ENCODE measurements at places on chromosomes 3 and 15.

GRCh38 chr3:144181062-144181461 is 209.4 kb downstream of the DIPK2A start:
- no peaks in the 10 kb centered on the region for H3K27me3 ChIP-seq
- H3K4me1 ChIP-seq: no peaks in the 10 kb centered on the region
- H3K4me3 ChIP-seq: no peak overlapping the region
- DNase-seq: no peak
- no peaks in the 10 kb centered on the region for H3K36me3 ChIP-seq

DNA sequence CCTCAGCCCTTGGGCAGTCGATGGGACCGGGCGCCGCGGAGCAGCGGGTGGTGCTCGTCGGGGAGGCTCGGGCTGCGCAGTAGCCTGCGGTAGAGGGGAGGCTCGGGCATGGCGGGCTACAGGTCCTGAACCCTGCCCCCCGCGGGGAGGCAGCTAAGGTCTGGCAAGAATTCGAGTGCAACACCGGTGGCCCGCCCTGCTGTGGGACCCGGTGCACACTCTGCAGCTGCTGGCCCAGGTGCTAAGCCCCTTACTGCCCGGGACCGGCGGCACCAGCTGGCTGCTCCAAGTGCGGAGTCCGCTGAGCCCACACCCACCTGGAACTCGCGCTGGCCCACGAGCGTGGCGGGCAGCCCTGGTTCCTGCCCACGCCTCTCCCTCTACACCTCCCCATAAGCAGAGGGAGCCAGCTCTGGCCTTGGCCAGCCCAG is 377.7 kb upstream of the RBMS3 start:
- no peak overlapping the region for H3K4me3 ChIP-seq
- no peak overlapping the region for H3K27ac ChIP-seq
- H3K4me1 ChIP-seq: no peaks in the 10 kb centered on the region
- H3K36me3 ChIP-seq: no peaks in the 10 kb centered on the region

DNA sequence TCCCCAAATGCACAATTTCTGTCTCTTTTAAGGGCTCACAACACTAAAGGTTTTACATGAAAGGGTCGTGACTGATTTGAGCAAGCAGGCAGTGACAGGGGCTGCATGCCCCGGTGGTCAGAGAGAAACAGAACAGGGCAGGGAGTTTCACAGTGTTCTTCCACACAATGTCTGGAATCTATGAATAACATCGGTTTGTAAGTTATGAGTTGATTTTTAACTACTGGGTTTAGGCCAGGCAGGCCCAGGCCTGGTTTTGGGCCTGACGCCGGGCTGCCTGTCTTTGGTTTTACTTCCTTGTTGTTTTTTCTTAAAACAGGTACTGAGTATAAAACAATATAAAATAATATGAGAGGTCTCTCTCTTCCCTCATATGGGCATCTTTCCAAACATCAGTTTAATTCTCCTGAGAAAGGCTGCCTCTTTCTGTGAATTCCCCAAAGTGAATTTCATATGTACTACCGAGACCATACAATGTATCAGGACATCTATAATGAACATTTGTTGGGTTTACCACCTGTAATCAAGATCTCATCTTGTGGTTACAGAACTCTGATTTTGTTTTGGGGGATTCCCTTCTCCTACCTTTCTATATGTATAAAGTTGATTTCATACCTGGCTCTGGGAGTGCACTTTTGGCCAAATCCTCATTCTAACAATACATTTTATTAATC is 74.4 kb downstream of the CD200 start:
- H3K4me3 ChIP-seq: no peak overlapping the region
- no peaks in the 10 kb centered on the region for H3K4me1 ChIP-seq
- H3K27ac ChIP-seq: no peak overlapping the region
- no peak for DNase-seq

DNA sequence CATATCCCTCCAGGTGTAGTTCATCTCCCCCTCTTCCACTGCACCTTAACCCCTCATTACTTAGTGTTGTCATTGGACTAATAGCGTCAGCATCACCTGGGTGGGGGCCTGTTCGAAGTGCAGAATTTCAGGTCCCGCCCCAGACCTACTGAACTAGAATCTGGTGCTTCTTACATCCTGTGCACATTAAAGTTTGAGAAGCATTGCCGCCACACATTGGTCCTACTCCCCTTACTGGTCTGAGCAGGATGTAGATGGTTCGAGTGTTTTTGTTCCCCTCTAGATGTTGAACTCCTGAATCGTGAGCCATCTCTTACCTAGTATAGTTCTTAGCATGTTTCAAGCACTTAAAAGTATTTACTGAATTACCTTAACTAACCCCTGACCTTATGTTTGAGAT is 13.2 kb downstream of the KLHL18 start:
- peaks cover 11% of the 10 kb centered on the region for H3K4me1 ChIP-seq
- no peak for DNase-seq
- no peaks in the 10 kb centered on the region for H3K27me3 ChIP-seq
- H3K27ac ChIP-seq: no peak overlapping the region
- no peaks in the 10 kb centered on the region for H3K36me3 ChIP-seq

GRCh38 chr15:31457161-31457560 is 130.5 kb downstream of the KLF13 start:
- DNase-seq: no peak
- no peak overlapping the region for H3K27ac ChIP-seq

GRCh38 chr3:13934813-13935212 is 54.9 kb upstream of the WNT7A start:
- no peaks in the 10 kb centered on the region for H3K27me3 ChIP-seq
- H3K36me3 ChIP-seq: no peaks in the 10 kb centered on the region
- H3K4me1 ChIP-seq: no peaks in the 10 kb centered on the region
- no peak overlapping the region for H3K27ac ChIP-seq
- DNase-seq: no peak
- H3K4me3 ChIP-seq: no peak overlapping the region

DNA sequence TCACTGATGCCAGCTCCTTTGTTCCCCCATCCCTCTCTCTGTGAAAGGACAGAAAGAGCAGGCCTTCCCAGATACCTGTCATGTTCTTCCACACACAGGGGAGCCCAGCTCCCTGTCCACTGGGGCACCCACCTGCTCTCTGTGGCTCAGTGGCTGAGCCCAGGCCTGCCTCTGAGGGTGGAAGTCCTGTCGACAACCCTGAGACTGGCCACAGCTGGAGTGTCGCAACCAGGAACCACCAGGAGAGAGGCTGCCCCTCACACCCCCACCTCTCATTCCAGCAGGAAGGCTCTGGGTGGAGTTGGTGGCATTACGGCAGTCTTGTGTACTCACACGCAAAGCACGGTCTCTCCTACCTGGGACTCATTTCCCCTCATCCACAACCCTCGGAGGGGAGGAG is 66.3 kb downstream of the MEGF11 start:
- no peaks in the 10 kb centered on the region for H3K36me3 ChIP-seq
- no peak for DNase-seq
- H3K4me1 ChIP-seq: no peaks in the 10 kb centered on the region
- no peaks in the 10 kb centered on the region for H3K27me3 ChIP-seq
- H3K4me3 ChIP-seq: no peak overlapping the region

DNA sequence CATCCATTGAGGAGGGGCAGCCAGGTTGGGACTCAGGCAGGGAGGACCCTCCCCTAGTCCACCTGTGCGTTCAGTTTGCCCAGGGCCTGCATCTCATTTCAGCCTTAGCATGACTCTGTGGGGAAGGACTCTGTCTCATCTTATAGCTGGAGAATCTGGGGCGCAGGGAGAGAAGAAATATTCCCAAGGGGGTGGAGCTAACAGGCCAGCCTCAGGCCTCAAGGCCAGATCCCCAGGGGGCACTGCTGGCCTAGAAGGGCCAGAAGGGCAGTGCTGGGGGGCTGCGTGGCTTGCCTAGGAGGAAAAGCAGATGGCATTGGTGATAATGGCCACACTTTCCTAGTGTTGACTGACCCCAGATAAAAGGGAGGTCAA is 10.9 kb downstream of the AMOTL2 start:
- H3K27me3 ChIP-seq: no peaks in the 10 kb centered on the region
- H3K27ac ChIP-seq: no peak overlapping the region
- H3K36me3 ChIP-seq: no peaks in the 10 kb centered on the region
- H3K4me1 ChIP-seq: peaks cover 24% of the 10 kb centered on the region
- no peak for DNase-seq
- peak overlapping the region; percentile 44 for H3K4me3 ChIP-seq

- peaks cover 18% of the 10 kb centered on the region for H3K4me1 ChIP-seq
- peak overlapping the region; percentile 70 for H3K27ac ChIP-seq
- no peaks in the 10 kb centered on the region for H3K36me3 ChIP-seq
- H3K4me3 ChIP-seq: peak overlapping the region; percentile 37
These were observed 9.2 kb downstream of the GATA2 start for GRCh38 chr3:128483657-128484403.

- H3K27me3 ChIP-seq: no peaks in the 10 kb centered on the region
- no peak overlapping the region for H3K27ac ChIP-seq
- no peaks in the 10 kb centered on the region for H3K36me3 ChIP-seq
- peaks cover 18% of the 10 kb centered on the region for H3K4me1 ChIP-seq
These were observed 10.8 kb downstream of the NEK10 start for GRCh38 chr3:27358372-27358771.

DNA sequence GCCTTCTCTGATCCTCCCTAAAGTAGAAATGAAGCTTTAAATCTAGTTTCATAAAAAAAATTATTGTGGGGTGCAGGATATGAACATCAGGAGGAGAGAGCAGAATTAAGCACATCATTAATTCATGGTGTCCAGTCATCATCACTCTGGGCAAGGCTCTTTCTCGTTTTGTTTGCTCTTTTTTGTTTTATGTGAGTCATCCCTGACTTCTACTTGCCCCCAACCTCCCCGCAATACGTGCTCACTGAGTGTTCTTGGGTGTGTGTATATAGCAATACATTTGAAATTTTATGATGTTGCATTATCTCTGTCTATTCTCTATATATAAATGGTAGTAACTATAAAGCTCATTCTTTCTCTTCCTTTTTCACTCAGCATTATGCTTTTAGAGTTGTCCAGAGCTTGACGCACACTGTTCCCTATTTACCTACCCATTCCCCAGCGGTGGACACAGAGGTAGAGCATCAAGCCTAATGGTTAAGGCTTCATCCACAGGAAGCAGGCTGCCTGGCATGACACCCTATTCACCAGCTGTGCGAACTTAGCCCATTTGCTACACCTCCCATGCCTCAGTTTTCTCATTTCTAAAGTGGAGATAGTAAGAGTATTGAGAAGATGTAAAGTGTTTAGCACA is 72.3 kb downstream of the CD200R1L start:
- H3K36me3 ChIP-seq: no peaks in the 10 kb centered on the region
- peaks cover 17% of the 10 kb centered on the region for H3K4me1 ChIP-seq
- no peak for DNase-seq
- no peaks in the 10 kb centered on the region for H3K27me3 ChIP-seq

DNA sequence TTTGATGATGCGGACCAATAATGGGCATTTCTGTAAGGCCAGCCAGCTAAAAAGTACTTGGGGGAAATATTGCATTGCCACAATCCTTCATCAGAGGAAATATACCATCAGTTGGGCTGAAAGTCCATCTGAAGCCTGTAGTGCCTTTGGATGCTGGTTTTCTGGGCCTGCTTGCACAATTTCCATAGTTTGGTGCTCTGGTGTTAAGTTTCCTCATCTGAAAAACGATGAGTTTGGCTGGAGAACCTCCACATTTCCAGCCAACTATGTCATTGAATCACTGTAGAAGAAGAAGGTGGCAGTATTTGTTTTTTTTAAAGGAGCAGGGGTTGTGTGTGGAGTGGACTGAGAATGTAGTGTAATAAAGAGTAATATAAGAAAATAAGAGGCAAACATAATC is 10.1 kb downstream of the CCNB2 start:
- no peak for DNase-seq
- no peak overlapping the region for H3K27ac ChIP-seq
- no peaks in the 10 kb centered on the region for H3K36me3 ChIP-seq
- no peaks in the 10 kb centered on the region for H3K27me3 ChIP-seq

GRCh38 chr3:152151216-152151876 is 117.4 kb upstream of the MBNL1 start:
- no peak overlapping the region for H3K4me3 ChIP-seq
- H3K27ac ChIP-seq: no peak overlapping the region
- H3K27me3 ChIP-seq: no peaks in the 10 kb centered on the region
- no peak for DNase-seq
- H3K36me3 ChIP-seq: no peaks in the 10 kb centered on the region

DNA sequence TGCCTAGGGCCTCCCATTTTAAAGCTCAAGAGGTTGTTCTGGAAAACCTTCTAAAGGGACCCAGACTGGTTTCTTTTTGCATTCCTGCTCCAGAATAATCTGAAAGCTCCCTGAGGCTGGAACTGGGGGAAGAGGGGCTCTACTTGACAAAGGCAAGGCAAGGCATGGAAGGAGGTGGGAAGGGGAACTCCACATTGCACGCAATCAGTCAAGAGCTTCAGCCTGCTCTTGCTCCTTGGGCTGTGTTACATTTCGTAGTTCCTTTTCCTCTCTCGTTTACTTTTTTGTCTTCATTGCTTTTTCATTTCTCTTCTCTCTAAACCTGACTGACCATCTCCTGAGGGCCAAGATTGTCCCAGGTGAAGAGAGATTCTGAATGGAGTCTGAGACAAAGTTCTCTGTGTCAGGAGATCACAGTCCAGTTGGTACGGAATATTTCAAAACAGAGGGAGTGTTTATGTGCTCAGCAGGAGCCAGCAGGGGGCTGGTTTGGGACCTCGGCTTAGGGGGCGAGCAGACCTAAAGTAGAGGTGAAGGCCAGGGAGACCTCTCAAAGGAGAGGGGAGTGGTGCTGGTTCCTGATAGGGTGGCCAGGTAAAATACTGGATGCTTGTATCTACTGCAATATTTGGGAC is 6.0 kb upstream of the KCTD6 start:
- no peaks in the 10 kb centered on the region for H3K27me3 ChIP-seq
- no peak overlapping the region for H3K27ac ChIP-seq
- no peaks in the 10 kb centered on the region for H3K36me3 ChIP-seq
- DNase-seq: no peak
- peaks cover 3% of the 10 kb centered on the region for H3K4me1 ChIP-seq

DNA sequence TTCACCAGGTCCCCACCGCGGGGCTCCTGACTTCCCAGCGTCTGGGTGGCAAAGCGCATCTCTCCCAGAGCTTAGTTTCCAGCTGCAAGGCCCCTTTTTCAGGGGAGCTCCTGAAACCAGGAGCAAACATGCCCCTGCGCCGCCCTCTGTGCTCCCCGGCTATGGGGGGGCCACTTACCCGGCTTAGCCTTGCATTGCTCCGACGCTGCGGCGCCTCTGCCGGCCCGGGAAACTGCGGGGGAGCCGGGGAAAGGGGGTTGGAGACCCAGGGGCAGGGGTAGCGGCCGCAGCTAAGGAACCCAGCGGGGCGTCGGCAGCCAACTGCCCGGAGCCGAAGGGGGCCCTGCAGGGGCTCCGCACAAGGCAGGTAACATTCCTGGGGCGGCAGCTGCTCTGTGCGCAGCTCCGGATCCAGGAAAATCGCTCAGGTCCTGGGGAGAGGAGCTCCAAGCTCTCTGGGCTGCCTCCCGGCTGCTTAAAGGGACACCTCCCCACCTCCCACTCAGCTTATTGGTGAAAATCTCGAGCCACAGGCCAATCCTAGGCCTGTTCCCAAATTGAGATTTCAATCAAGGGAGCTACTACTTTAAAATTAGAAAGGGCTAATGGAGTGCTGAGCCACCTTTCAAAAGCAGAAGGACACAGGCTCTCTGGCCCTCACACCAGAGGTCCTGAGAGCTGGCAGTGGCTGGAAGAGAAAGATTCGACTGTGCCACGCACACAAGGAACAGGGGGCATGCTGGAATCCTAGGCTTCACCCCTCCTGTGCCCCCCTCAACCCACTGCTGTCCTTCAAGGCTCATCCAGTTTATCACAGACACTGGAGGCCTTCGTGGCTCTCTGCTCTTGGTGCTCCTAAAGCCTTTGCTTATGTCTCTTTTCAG is 42.7 kb upstream of the PRICKLE2 start:
- H3K36me3 ChIP-seq: no peaks in the 10 kb centered on the region
- no peak for DNase-seq
- H3K27me3 ChIP-seq: no peaks in the 10 kb centered on the region
- H3K4me1 ChIP-seq: no peaks in the 10 kb centered on the region

- no peaks in the 10 kb centered on the region for H3K4me1 ChIP-seq
- no peak overlapping the region for H3K4me3 ChIP-seq
- no peaks in the 10 kb centered on the region for H3K36me3 ChIP-seq
- H3K27me3 ChIP-seq: no peaks in the 10 kb centered on the region
These were observed 32.0 kb downstream of the B3GALNT1 start for GRCh38 chr3:161073181-161073580.

Data from CD8-positive, alpha-beta memory T cell (primary cell).